ENCODE measurements at places on chromosomes 4 and X. TPM values are rescaled to one million over a fixed set of nuclear protein-coding genes. Genes with fewer than 3 reads are reported as not detected.

Gene RHOXF2B
- total RNA-seq: not detected

Gene TGIF2LX
- not detected for total RNA-seq

Gene SATL1
- total RNA-seq: 0.14 TPM

Gene GAGE12F
- total RNA-seq: not detected

Gene NOP14
- total RNA-seq: 42.8 TPM

Gene ERAS
- total RNA-seq: not detected

Gene ANKRD37
- 1.8 TPM for total RNA-seq

Gene ETDB
- not detected for total RNA-seq

Gene FAM47E
- total RNA-seq: 0.99 TPM
